ENCODE measurements at places on chromosomes 12 and 14.

GRCh38 chr12:182381-182892 lies 31.5 kb downstream of the SLC6A12 start:
- no peak for DNase-seq

DNA sequence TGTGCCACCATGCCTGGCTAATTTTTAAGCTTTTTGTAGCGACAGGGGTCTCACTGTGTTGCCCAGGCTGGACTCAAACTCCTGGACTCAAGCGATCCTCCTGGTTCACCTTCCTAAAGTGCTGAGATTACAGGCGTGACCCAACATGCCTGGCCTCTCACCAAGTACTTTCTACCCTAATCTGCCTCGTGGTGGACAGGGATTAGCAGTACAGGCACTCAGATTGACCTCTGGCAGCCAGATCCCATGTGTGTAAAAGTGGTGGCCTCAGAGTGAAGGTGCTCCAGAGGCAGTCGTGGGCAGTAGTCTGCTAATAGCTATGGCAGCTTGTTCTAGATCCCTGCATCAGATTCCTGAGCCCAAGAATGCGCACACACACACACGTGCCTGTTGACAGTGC lies 30.9 kb downstream of the MTHFD1 start:
- DNase-seq = no peak

- DNase-seq = peak; percentile 84
These were observed 37.3 kb downstream of the ACTN1 start for GRCh38 chr14:68941820-68942219.

DNA sequence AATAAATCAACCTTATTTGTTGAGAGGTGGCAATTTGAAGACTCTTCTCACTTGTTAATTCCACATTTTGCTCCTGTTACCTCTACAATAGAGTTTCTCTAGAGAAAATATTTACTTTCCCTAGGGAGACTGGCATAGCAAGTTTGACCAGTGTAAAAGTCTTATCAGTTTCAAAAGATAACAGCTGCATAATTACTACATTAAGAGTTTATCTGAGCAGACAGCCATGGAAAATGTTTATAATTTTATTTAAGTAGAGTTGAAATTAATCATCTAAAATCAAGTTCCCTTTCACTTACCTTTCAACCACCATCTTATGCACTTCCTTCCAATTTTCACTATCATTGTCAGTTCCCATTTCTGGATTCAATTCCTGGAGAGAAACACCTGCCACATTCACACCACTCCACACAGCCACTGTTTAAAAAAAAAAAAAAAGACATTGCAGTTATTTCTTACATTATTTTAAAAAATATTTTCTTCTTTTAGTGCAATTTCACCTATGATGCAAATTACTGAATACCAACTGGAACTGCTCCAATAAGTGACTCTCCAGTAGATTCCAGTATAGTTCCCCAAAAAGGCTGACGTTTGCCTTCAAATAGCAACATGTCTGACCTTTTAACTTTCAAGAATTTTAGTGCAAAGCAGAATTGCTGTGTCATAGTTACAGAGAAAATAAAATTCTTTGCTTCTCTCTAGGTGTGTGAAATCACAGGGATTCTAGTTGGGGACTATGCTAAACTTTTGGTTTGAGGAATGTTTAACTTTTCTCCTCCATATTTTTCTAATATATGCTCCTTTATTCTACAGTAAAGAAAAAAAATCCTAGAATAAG lies 19.4 kb downstream of the LDHB start:
- DNase-seq = no peak

DNA sequence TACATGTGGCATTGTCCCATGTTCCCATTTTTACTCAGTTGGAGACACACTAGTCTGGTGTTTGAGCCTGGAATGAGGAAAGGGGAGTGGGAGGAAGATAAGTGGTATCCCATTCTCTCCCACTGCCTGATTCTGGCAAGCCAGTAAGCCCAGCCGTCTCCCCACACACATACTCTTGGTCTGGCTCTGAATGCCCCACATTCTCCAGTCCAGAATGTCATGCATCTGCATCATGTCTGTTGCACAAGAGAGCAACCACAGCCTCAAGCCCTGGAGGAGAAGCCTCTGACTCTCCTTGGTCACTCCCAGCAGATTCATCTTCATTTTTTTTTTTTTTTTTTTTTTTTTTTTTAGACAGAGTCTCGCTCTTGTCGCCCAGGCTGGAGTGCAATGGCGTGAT lies 48.0 kb downstream of the DRAM1 start:
- DNase-seq = no peak

DNA sequence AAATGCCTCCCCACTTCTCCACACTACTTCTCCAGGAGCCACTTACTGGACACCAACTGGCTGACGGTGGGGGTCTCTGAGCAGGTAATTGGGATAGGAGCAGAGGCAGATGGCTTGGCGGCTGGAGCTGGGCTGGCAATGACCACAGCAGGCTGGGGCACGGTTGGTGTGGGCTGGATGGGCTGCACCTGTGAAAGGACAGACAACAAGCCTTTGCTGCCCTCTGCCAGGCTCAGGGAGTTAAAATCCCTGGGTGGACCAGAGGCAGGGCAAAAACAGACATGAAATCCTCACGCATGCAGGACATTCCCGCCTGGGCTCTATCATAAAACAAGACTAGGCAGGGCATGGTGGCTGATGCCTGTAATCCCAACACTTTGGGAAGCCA lies 19.3 kb upstream of the TFCP2 start:
- no peak for DNase-seq

DNA sequence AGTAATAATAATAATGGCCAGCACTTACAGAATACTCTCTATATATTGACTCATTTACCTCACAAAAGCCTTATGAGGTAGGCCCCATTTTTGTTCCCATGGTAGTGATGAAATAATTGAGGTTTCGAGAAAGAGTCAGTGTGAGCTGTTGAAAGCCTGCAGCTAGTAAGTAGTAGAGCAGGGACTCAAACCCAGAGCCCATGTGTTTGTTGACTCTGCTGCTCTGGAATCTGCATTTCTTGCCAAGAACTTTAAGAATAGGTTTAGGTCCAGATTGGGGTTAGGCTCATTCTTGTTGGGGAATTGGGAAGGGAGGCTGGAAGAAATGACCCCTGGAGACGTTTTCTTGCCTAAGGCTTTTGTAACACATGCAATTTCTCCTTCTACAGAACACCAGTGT lies 27.9 kb downstream of the DYRK4 start:
- no peak for DNase-seq

GRCh38 chr12:115412831-115413230 lies 728.9 kb upstream of the TBX3 start:
- DNase-seq = no peak

DNA sequence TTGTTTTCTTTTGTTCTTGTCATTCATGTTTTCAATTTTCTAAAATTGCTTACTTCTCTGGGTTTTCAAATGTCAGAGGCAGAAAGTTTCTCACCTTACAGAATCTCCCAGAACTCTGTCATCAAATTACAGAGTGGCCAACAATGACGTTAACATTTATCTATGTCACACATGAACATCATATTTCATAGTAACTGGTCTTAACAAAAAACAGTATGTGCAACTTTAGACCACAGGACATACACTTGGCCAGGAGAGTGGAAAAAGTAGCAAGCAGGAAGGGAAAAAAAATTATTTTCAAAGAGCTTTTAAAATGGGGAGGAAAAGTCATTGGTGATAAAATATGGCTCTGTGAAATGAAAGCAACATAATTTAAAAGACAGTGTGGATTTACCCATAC lies 426.5 kb downstream of the MED13L start:
- no peak for DNase-seq
